ENCODE measurements at places on chromosomes 11 and 22. TPM values are rescaled to one million over a fixed set of nuclear protein-coding genes. Genes with fewer than 3 reads are reported as not detected.

The CRYBB2 gene
- total RNA-seq, result not detected

The ST14 gene
- total RNA-seq, result 0.81 TPM

DNA sequence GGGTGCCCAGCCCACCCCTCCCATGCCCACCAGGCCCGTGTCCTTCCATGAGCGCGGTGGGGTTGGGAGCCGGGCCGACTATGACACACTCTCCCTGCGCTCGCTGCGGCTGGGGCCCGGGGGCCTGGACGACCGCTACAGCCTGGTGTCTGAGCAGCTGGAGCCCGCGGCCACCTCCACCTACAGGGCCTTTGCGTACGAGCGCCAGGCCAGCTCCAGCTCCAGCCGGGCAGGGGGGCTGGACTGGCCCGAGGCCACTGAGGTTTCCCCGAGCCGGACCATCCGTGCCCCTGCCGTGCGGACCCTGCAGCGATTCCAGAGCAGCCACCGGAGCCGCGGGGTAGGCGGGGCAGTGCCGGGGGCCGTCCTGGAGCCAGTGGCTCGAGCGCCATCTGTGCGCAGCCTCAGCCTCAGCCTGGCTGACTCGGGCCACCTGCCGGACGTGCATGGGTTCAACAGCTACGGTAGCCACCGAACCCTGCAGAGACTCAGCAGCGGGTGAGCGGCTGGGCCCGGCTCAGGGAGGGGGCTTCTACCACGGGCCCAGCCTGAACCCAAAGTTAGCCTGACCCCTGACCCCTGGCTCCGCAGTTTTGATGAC lies 3.0 kb downstream of the PKP3 start:
- no peak for DNase-seq

DNA sequence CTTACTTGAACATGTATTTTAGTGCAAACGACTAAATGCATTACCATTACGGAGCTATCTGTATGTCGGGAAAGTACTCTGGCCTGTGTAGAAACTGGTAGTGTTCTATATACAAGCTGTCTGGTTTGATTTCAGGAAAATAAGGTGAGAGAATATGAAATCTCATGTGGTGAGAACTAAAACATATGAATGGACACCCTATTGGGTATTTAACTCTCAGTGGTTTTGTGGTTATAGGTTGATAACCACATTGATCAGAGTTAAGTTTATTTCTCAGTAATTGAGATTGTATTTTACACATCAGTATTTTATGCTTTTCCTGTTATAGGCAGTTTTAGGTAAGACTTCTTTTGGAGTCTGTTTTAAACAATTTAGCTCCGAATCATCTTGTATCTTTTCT lies 10.4 kb downstream of the ANO5 start:
- DNase-seq, result no peak

GRCh38 chr11:45541693-45542434 lies 123.6 kb downstream of the CHST1 start:
- no peak for DNase-seq

The OR8K3 gene
- total RNA-seq, result not detected

DNA sequence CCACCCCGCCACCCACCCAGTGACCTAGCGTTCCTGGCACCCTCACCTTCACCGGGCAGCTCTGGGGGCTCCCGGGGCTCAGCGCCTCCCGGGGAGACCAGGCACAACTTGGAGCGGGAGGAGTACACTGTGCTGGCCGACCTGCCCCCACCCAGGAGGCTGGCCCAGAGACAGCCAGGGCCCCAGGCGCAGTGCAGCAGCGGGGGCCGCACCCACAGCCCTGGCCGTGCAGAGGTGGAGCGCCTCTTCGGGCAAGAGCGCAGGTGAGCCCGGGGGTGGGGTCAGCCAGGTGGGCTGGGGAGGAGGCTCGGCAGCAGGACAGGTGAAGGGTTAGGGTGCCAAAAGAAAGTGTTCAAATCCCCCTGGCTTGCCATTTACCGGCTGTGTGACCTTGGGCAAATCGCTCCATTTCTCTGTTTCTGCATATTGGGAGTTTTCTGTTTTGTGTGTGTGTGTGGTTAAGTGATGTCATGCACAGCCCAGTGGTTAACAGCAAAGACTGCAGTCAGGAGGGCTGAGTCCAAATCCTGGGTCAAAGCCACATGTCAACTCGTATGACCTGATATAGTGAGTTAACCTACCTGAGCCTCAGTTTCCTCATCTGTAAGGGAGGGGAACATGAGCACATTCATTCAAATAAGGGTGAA lies 29.5 kb downstream of the TRIOBP start:
- DNase-seq, result no peak

The FGF3 gene
- not detected for total RNA-seq

DNA sequence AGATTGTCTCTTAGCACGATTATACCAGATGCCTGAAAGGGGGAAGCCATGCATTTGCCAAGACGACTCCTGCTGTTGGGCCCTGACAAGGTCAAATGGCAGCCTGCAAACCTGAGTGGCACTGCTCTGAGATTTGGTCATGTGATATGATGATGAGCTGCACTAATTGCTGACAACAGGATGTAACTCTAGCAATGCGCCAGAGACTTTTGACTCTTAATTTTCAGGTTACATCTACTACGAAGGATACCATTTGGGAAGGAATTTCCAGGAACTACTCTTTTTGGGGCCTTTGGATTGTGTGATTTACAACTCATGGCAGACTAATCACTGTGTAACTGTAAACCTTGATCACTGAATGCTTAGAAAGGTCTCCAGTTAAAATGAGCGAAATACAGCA lies 13.1 kb downstream of the TREH start:
- no peak for DNase-seq

The KCNE3 gene
- 0.40 TPM for total RNA-seq

The FGF4 gene
- not detected for total RNA-seq

DNA sequence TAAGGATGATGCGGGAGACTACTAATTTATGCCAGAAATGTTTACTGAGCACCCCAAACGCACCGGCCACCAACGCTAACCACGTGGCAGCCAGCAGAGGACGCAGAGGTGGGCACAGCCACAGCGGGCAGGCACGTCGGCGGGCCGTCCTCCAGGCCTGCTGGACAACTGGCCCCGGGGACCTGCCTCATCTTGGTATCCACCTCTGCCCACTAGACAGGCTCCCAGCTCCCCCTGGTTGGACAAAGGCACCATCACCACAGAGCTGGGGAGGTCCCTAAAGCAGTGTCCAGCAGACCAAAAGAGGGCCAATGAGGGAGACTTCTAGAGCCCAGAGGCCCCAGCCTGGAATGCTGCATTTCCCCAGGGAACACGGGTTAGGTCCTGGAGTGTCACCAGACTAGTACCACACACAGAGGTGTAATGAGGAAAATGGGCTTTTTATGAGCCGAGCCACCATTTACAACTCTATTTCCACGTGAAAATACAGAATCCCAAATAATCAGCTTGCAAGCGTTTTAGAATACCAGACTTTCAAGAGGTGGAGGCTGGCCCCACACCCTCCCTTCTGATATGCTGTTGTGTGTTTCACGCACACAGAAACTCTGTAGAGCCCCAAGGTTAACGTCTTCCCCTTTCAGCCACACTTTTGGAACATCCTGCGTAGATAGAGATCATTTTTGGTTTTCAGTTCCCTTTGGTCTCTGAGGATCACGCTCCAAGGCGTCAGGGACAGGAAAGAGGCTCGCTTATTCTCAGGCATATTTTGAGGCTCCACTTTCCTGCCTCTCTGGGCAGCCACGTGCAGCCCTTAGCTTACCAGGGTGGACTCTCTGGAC lies 23.7 kb upstream of the BID start:
- DNase-seq, result no peak

GRCh38 chr11:17691976-17692375 lies 27.4 kb upstream of the MYOD1 start:
- DNase-seq, result no peak

The FOLR2 gene
- total RNA-seq, result not detected

- DNase-seq, result no peak
Measured at GRCh38 chr11:86303257-86303656, 1.2 kb downstream of the HIKESHI start.

The MRPL11 gene
- total RNA-seq, result 30.1 TPM

DNA sequence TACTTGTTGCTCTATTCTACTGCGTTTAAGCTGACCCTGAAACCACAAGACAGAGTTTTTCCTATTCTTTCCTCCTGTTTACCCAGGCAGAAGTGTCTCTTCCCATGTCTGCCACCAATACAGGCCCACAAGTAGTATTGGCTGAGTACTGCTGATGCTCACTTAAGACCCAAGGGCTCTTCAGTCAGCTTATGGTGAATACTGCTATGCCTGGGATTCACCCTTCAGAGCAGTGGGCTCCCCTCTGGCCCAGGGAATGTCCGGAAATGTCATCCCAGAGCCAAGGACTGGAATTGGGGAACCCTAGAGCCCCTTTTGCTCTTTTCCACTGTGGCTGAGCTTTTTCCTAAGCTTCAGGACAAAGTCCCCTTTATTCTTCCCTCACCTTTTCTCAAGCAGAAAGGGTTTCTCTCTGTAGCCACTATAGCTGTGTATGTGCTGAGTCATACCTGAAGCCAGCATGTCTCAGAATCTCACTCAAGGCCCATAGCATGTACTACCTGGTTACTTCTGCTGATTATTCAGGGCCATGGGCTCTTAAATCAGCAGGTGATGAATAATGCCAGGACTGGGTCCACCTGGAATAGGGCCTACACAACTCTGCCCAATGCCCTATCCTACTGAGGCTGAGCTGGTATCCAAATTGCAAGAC lies 745.8 kb upstream of the ANO5 start:
- no peak for DNase-seq

GRCh38 chr11:78060533-78060932 lies 3.1 kb upstream of the THRSP start:
- DNase-seq, result no peak

GRCh38 chr22:23742505-23743264 lies 8.2 kb downstream of the ZNF70 start:
- DNase-seq, result no peak

GRCh38 chr11:75797792-75798191 lies 17.2 kb upstream of the UVRAG start:
- no peak for DNase-seq

GRCh38 chr11:101445761-101446160 lies 138.0 kb downstream of the TRPC6 start:
- no peak for DNase-seq

GRCh38 chr11:66192181-66192863 lies 76.1 kb upstream of the RAB1B start:
- no peak for DNase-seq

DNA sequence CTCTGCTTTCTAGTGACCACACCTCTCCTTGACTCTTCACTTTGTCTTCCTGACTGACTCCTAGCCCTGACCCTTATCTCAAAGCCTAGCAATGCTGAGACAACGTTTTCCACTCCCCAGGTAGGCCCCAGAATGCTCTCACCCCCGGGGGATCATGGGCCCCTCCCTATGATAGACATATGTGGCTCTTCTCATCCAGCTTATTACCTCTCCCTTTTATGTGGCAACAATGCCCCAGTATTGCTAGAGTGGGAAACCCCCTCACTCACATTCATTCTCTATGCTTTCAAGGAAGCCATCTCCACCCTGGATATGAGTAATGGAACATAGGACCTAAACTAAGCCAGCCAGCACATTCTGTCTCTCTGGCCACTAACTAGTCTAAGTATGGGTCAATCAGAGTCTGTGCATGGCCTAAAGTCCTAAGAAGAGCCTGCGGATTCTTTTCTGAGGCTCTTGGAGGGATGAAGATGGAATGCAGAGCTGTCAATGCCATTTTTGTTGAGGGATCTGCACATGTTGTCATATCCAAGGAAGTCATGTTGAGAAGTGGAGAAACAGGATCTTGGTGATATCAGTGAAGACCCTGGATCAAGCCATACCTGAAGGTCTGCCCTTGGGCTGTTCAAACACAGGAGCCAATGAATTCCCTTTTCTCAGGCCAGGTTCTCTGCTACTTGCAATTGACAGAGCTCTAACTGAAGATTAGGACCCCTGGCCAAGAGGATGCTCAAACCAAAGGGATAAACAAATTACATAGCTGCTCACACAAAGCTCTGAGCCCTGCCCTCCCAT lies 79.8 kb upstream of the GRK3 start:
- DNase-seq, result no peak

The MS4A3 gene
- total RNA-seq, result 1.2 TPM

DNA sequence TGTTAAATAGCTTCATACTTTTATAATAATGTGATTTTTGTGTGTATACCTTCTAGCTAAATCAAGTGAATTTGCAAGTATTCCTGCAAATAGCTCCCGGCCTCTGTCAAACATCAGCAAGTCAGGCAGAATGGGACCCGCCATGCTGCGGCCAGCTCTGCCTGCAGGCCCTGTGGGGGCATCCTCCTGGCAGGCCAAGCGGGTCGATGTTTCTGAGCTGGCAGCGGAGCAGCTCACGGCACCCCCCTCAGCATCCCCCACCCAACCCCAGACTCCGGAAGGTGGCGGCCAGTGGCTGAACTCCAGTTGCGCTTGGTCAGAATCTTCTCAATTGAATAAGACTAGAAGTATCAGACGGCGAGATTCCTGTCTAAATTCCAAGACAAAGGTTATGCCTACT lies 19.3 kb downstream of the GTSE1 start:
- DNase-seq, result no peak

The OR52B6 gene
- not detected for total RNA-seq

GRCh38 chr11:133354069-133354468 lies 178.2 kb downstream of the OPCML start:
- no peak for DNase-seq

DNA sequence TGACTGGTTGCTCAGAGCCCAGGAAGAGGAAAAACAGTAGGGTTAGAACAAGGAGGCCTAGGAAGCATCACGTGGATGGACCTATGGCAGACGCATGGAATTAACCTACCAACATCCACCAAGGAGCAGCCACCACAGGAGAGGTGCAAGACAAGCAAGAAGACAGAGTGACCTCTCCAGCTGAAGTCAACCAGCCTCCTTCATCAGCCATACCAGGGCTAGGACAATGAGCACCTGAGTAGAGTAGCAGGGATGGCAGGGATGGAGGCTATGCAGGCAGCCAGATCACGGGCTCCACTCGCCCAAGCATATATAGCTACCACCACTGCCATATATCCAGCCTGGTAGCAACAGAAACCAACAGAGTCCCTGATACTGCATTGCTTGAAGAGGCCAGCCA lies 202.1 kb upstream of the B3GAT1 start:
- DNase-seq, result no peak

The CARD18 gene
- total RNA-seq, result not detected

The RASSF10 gene
- not detected for total RNA-seq

The CARNS1 gene
- total RNA-seq, result 7.5 TPM

GRCh38 chr22:21626735-21627469 lies 2.9 kb downstream of the YDJC start:
- no peak for DNase-seq

The ANGPTL5 gene
- total RNA-seq, result not detected

Measured in T-helper 17 cell (primary cell).